ENCODE measurements at places on chromosomes 3 and 15.

GRCh38 chr3:12984023-12984823 lies 89.0 kb downstream of the IQSEC1 start:
- no peak for DNase-seq

- no peak for DNase-seq
Measured at GRCh38 chr3:115651087-115651486, 27.8 kb downstream of the GAP43 start.

GRCh38 chr3:4356220-4356540 lies 53.0 kb downstream of the SETMAR start:
- no peak for DNase-seq

DNA sequence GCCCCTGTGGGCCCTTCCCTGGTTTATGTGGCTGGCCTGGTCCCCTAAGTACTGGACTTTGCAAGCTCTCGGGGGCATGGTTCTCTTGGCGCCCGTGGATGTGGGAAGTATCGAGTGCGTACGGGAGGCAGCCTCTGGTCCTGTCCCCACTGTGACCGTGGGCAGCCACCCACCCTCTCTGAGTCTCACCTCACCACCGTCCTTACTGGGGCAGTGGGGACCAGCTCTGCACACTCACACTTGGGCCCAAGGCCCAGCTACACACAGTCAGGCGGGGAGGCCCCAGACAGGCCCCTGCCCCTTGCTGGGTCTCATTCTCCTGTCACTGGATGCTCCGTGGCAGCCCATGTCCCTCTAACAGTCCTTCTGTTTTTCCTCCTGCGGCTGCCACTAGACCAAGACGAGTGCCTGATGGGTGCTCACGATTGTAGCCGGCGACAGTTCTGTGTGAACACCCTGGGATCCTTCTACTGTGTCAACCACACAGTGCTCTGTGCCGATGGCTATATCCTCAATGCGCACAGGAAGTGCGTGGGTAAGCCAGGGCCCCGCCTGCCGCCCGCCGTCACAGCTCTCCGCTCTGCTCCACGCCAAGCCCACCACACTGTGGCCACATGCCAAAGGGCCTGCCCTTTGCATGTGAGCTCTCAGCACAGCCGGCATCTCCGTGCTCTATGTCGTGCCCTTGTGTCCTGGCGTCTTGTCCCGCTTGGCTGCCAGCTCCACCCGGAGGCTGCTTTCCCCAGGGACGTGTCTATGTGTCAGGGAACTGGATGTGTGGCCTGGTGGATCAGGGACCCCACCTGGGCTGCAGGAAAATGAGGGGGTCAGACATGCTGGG lies 72.7 kb downstream of the FBLN2 start:
- DNase-seq: peak; percentile 68

GRCh38 chr15:59516655-59517461 lies 78.9 kb downstream of the FAM81A start:
- DNase-seq: no peak

DNA sequence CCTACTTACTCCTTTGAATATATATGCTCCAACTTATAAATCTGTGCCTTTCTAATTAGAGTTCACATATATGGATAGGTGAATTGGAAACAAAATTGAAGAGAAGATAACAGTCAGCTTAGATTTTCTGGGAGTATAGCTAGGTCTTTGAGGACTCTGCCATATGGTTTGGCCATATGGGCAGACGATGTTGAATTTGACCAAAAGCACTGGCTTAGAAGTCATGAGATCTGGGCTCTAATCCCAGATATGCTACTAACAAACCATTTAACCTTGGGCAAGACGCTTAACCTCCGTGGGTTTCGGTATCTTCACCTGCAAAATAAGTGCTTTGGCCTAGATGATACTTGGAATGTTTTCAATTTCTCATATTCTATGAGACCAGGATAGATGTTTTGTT lies 154.1 kb downstream of the LSAMP start:
- DNase-seq: no peak

DNA sequence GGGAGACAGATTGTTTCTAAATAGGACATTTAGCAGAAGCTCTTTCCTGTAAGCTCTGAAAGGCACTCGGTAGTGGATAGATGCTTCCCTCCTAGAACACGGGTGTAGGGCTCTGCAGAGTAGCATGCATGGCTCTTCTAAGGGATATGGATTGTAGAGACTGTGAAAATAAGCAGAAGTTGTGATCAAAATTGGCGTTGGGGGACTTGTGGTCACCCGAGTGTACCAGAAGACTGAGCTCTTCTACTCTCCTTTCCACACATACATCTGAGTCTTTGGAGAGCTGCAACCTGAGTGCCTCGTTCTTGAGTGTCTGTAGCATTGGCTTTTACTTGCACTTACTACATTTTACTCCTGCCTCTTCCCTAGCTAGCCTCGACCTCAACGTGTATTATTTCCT lies 197.7 kb downstream of the LPP start:
- DNase-seq: no peak

DNA sequence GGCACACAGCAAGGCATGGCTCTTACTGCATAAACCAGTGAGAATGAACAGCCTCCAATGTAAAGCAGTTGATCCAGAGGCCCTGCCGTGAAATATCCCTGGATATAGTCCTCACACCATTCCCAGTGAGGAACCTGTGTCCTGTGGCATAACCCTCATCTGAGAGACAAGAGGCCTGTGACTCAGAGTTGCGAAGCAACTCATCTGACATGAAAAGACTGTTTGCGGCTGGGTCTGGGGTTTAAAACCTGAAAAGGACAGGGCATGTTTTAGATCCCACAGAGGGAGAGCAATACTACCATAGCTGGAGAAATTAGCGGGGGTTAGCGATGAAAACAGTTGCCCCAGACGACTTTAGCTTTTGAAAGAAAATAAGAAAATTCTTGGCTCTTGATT lies 165.3 kb upstream of the BHLHE40 start:
- DNase-seq: no peak

DNA sequence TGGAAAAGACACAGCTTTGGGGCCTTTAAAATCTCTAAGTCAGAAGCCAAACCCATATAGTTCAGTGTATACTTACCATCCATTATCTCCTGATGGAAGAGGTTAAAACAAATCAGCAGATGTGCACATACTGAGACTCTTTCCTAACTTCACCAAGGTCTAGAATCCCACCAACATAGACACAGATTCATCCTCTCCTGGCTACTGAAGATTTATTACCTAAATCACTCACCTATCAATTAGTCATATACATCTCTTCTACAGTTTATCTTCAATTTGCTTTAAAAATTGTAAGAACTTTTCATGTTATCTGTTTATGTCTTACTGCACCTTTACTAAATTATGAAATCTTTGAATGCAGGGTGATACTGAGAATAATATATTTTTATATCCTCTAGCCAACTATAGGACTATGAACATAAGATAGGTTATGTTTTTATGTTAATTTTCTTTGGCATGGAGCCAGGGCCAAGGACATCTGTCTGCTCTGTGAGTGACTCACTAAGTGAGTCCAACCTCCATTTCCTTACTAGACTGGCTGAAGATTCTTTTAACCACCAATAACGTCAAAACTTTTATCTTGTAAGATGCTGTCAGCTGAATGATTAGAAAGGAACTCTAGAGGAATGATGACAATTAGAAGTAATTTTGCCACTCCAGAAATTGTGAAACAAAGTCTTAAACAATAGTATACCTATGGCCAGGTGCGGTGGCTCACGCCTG lies 397.6 kb downstream of the FOXP1 start:
- DNase-seq: peak; percentile 63

GRCh38 chr3:48617559-48617958 lies 4.0 kb downstream of the TMEM89 start:
- DNase-seq: no peak

- DNase-seq: no peak
Measured at GRCh38 chr3:117433427-117433826, 723.8 kb downstream of the TUSC7 start.

DNA sequence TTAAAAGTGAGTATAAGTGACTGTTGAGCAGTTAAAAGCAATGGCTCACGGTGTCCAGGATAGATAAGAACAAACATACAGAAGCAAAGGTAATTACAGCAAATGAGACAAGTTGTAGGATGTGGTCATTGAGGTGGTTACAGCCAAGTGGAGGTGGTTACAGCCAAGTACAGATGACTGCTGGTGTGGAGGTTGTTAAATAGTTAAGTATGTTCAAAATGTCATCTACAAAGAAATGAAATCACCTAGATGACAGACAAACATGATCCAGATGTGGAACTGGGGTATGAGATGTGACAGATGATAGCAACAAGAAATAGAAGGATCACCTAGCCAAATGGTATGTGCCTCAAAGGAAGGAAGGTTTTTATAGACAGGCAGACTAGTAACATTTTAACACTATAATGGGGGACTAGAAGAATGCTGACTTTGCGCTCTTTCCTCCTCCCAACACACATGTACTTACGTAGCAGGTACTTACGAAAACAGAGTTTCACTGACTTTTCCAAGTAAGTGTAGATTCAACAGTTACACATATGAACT lies 6.8 kb upstream of the ANKRD28 start:
- no peak for DNase-seq

DNA sequence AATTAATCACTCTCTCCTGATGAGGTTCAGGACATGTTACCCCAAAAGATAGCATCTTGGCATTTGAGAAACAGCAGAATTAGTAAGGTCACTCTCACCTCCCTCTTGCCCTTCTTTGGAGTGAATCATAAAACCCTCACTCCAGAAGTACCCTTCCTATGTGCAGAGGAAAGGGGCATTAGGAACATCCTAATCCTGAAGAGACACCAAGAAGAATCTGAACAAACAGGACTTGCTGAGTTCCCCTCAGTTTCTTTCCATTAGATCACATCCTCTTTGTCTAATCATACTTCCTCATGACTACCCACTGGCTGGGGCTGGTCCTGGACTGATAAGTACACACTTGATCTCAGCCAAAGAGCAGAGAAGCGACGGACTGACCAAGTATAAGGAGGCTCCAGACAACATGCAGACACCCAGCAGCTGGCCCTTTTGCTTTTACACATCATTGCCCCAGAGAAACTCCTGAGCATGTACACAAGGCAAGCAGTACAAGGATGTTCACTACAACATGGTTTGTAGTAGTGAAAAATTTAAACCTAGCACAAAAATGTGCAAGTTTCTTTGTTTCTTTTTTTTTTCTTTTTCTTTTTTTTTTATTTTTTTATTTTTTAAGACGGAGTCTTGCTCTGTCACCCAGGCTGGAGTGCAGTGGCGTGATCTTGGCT lies 15.0 kb upstream of the TM6SF1 start:
- DNase-seq: no peak

DNA sequence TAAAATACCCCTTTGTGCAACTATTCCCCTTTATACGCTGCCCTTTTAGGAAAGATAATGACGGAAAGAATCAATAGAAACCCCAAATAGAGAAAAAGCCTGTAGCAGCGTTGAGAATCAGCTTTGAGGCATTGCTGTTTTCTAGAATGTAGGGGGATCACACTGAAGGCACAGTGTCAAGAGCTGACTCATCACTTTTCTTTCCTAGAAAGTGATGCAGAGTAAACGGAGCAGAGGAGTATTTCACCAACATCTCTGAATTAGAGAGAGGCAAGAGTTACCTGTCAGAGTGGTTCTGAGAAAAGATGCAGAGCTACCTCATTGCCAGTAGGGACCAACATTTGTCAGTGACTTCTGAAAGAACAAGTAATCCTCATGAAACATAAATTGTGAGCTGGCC lies 269.8 kb upstream of the TMC3 start:
- no peak for DNase-seq

- DNase-seq: no peak
Measured at GRCh38 chr15:36875740-36876334, 224.5 kb downstream of the MEIS2 start.

GRCh38 chr3:96986241-96986640 lies 171.8 kb downstream of the EPHA6 start:
- DNase-seq: no peak

GRCh38 chr3:58560771-58561311 lies 16.4 kb downstream of the FAM107A start:
- no peak for DNase-seq

DNA sequence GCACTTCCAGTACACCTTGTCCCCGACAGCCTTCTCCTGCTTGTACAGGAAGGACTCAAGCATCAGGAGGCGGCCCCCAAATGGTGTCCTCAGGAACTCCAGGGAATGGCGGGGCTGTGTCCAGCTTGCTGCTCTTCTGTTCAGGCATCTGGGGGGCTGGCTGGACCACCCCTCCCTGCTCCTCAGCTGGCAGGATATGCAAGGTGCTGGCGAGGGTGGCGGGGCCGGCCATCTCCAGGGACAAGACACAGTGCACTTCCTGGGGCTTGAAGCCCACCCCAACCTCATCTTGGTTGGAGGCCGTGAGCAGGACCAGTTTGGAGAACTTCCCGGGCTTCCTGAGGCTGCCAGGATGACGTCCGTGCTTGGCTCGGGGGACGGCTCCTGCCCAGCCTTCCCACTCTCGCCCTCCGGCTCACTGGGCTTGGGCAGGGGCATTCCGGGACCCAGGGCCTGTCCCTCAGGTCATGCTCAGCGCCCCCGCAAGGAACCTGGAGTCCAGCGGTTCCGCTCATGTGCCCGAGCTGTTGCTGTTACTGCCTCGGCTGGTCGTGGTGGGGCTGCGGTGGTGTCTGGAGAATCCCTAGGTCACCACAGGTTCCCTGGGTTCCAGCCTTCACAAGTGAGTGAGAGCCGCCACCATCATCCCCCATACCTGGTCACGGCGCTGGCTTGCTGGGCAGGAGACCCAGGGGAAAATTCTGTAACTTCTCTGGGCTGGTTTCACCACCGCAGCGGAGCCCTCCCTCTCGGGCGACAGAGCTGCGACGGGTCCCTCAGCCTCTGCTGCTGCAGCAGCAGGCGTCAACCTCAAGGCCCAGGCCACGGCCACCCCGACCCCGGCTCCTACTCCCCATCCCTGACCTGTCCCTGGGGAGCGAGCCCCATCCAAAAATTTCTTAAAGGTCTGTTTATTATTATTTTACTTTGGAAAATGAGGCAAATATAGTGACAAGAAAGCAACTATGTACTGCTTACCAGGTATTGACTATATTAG lies 82.8 kb upstream of the FXR1 start:
- no peak for DNase-seq

DNA sequence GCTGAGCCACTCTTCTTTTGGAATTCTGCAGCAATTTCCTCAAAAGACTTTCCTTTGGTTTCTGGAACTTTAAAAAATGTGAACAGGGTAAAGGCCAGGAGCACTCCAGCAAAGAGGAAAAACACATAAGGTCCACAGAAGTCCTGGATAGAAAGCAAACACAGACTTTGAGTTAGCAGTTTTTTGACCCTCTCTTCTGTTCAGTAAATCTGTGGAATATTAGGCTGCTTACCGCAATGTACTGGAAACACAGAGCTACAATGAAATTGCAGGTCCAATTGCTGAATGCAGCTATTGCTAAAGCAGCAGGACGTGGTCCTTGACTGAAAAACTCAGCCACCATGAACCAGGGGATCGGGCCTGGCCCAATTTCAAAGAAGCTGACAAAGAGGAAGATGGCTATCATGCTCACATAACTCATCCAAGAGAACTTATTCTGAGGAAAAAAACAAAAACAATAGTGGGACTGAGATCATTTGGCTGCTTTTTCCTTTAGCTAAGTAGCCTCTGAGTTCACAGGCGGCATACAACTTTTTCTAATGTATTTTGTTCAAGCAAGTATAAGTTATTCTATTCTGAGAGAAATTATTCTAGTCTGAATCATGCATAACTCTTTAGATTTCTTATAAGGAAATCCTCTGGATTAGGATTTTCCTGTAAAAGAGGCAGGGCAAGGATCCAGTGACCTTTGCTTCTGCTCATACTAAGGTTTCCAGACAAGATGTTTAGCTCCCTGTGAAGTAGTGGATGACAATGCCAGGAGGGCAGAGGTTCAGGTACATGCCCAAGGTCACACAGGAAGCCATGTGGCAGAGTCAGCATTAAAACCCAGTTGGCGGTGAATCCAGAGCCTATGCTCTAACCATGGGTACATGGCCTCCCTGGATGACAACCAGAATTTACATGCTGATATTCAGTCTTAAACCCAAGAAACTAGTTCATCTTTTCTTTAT lies 28.3 kb downstream of the SLC2A2 start:
- no peak for DNase-seq

- no peak for DNase-seq
Measured at GRCh38 chr3:178270838-178271237, 265.4 kb upstream of the KCNMB2 start.

Data from CD8-positive, alpha-beta memory T cell (primary cell).